ENCODE measurements at places on chromosomes 4 and X. TPM values are rescaled to one million over a fixed set of nuclear protein-coding genes. Genes with fewer than 3 reads are reported as not detected.

Gene USP17L5
- total RNA-seq, result not detected

Gene PPARGC1A
- total RNA-seq, result 3.7 TPM

- DNase-seq, result no peak
Measured at GRCh38 chr4:7596918-7597606, 162.3 kb upstream of the PSAPL1 start.

Gene GPR50
- total RNA-seq, result 0.25 TPM

GRCh38 chr4:186598686-186599085, 43.3 kb upstream of the MTNR1A start:
- no peak for DNase-seq

DNA sequence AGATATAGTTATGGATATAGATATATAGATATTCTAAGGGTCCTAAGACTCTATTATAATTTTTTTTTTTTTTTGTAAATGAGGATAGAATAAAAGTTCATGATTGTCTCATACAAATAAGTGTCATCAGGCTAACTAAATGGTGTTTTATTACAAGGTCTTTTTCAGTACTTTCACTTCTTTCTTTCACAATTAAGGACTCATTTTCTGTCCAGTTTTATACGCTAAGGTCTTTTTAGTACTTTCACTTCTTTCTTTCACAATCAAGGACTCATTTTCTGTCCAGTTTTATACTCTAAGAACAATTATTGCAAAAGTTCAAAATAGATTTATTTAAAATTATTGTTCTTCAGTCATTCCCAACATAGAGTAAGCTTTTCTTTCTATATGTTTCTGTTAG, 32.7 kb downstream of the RUFY3 start:
- no peak for DNase-seq
